Activated effector memory CD4-positive, alpha-beta T cell treated with anti-CD3 and anti-CD28 coated beads, Interleukin-2, amount 50 U/mL, for 16 hours (primary cell): ENCODE measurements at places on chromosomes 7 and 10.

- no peak for DNase-seq
Measured at GRCh38 chr10:99843310-99843709, 60.9 kb downstream of the ABCC2 start.

DNA sequence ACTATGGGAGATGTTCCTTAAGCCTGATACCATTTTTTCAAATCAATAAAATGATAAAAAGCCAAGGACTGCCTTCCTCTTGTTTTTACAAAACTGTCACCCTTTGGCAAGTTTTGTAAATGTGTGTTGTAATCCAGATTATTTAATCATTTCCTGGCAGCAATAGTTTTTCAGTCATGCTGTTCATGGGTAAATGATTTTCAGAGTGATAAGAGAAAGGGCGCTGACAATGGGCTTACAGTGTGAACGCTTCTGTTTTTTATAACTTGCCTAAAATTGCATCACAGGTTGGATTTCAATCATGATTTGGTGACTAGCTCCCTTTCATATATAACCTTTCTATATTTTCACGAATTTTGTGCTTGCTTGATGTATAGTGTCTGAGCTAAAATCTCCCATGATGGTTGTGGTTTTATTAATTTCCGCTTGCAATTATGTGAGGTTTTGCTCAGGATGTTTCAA is 19.0 kb upstream of the DMBT1 start:
- no peak for DNase-seq

DNA sequence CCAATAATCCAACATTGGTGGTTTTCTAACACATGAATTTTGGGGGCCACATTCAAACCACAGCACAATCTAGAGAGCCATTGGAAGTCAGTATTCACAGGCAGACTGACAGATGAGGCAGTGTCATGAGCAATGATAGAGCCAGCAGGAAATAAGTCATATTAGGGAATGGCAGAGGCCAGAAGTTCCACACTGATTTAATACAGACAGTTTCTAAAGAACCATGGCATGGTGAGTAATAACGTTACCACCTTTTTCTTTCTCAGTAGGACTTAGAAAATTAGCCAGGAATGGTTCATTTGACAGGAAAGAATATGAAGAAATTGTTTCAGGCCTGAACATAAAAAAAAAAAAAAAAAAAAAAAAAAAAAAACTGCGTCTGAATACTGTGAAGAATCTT is 210.3 kb downstream of the GPAM start:
- no peak for DNase-seq

DNA sequence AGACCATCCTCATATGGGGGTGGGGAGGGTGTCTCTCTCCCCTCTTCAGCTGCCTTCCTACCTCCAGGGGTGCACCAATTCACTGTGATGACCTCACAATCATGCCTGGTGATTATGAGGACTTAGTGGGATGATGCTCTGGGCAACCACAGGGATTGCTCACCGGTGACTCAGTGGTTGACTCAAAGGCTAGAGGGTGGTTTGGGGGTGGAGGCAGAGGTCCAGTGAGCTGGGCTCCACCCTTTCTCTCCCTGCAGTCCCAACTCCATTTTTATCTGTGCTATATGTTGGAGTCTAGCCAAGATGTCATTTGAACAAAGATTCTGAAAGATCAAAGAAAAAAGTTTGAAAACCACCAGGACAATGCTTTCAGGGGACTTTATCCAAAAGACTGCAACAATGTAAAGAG is 286.9 kb downstream of the KCNMA1 start:
- no peak for DNase-seq

DNA sequence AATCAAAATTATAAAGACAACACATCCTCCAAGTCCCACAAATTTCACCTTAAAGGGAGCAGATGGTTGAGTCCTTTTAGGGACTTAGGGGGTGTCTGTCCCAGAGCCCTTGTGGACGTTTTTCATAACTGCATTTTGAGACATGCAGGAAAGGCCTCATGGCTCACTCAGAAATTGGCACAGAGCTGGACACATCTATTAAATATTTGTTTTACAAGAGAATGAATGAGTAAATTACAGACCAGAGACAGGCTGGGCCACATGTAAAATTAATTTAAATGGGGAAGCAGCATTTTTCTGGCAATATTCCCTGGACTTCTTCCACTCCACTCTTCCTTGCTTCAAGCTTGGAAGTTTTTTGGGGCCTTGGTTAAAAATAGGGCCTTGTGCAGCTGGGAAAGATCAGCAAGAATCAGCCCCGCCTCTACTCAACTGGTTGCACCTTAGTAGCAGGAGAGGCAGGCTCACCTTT is 20.0 kb downstream of the LAMB1 start:
- no peak for DNase-seq
